ENCODE measurements at places on chromosomes 13 and 19. TPM values are rescaled to one million over a fixed set of nuclear protein-coding genes. Genes with fewer than 3 reads are reported as not detected.

GRCh38 chr13:47897411-47898050, 103.5 kb downstream of the SUCLA2 start:
- DNase-seq, result no peak

DNA sequence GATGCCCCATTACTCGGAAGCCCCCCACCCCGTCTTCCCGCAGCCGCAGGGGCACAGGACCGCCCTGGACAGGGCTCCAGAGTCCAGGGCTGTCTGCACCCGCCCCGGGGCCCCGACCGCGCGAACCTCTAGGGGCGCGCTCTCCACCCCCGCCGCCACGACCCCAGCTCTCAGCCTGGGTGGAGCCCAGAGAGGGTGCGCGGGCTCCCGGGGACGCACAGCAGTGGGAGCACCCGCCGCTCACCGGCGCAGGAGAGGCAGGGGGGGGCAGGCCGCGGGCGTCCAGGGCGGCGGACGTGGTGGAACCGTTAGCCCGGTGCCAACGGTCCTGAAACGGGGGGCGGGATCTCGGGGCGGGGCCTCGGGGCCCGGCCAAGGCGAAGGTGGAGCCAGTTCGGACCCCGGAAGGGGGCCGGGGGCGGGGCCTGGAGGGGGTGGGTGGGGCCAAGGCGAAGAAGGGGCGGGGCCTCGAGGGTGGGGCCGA, at the start of gene ATP8B3:
ATP8B3 (minus strand) TSS at position 335 of the 484 bp plus-strand sequence. CDS start 540 bp downstream, outside the sequence.
- DNase-seq, result no peak

GRCh38 chr13:95740979-95741320, 64.0 kb downstream of the DNAJC3 start:
- no peak for DNase-seq

- no peak for DNase-seq
Measured at GRCh38 chr13:23377983-23378632, 55.4 kb downstream of the SACS start.

DNA sequence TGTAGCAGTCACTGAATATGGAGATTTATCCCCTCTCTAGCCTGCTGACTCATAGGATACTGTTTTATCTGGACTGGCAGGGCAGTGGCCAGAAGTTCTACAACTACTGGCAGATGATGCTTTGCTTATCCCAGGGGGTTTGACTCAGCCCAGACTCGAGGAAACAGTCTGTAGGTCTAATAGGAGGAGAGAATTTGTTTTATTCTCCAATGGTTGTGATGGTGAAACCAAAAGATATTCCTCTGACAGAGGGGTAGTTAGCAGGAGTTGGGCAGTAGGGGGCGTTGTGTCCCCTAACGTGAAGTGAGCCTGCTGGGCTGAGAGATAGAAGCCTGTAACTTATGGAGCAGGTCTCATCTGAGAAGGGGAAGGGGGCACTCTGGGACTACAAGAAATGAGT, 74.9 kb downstream of the WTIP start:
- DNase-seq, result no peak

DNA sequence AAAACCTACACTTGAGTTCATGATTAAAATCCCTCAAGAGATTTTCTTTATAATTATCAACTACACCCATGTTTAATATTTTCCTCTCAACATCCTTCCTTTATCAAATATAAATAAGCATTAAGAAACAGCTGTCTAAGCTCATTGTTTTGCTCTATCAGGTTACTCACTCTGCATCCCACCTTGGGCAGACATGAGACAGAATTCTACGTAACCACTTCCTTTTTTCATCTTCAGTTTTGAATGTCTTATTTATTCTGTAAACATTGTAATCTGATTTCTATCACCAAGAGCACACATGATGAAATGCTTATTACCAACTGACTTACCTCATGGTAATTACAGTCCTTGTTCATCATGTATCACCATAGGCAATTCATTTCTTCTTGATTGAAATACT, 1256.6 kb upstream of the ATXN8OS start:
- no peak for DNase-seq

DNA sequence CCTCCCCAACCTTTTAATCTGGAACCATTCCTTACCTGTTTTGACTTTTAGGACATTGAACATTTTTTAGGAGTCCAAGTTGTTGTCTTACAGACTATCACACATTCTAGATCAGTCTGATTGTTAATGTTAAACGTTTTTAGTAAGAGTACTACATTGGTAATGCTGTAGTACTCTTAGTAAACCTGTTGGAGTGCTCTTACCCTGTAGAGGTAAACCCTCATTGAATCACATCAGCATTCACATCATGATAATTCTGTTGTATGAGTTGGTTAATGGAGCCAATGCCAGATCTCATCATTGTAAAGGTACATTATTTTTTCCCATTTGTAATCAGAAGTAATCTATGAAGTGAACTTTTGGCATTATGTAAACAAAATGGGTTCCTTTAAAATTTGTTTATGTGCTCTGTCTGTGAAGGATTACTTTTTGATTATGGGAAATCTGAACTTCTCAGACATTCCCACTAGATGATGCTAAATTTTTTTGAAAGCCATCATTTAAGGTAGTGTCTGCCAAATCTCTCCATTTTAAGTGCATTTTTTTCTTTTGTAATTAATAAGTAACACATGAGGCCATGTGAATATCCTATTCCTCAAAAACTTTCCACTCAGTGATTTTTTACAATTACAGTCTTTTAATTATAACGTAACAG, 55.2 kb downstream of the VWA8 start:
- no peak for DNase-seq

GPR183 gene
- 11.7 TPM for total RNA-seq

PEAK3 gene
- 1.0 TPM for total RNA-seq

ZNF230 gene
- 5.7 TPM for total RNA-seq
